Fibroblast of mammary gland (primary cell): ENCODE measurements at places on chromosomes 6 and 20.

DNA sequence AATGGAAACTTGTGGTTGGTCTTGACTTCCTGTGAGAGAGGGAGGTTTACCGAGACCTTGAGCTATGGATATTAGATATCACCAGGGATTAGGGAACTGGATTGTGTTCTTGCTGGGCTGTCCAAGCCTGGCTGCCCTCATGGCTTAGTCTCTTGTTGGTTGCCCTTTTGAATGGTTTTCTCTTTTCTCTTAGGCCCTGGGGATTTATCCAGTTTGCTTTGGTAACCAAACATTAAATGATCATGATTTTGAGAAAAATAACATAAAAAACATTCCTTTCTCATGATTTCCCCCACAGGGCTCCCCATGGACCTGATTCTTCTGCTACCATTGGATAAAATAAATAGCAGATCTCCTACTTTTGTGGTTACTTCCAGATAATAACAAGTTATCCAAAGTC is 306.4 kb upstream of the RNF217 start:
- DNase-seq, result peak; percentile 42

DNA sequence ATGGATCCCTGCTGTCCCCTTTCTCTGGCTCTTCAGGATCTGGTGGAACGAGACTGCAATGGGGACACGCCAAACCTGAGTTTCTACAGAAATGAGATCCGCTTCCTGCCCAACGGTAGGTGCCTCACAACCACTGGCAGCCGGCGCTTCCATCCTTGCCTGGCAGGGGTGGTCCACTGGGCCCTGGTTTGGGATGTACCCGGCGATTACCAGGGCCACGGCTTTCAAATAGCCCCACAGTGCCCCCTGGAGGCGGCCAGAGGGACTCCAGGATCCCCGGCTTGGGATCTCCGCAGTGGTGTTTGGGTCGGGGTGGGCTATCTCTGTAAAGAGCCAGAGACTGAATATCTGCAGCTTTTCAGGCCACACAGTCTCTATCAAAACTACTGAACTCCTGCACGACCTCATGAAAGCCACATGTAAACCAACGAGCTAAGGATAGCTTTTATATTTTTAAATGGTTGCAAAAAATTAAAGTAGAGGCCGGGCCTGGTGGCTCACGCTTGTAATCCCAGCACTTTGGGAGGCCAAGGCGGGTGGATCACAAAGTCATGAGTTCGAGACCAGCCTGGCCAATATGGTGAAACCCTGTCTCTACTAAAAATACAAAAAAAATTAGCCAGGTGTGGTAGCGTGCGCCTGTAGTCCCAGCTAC is 3.7 kb downstream of the OGFR start:
- peak; percentile 54 for DNase-seq

GRCh38 chr6:24795106-24795505 is 3.6 kb downstream of the ARMH2 start:
- DNase-seq, result no peak

DNA sequence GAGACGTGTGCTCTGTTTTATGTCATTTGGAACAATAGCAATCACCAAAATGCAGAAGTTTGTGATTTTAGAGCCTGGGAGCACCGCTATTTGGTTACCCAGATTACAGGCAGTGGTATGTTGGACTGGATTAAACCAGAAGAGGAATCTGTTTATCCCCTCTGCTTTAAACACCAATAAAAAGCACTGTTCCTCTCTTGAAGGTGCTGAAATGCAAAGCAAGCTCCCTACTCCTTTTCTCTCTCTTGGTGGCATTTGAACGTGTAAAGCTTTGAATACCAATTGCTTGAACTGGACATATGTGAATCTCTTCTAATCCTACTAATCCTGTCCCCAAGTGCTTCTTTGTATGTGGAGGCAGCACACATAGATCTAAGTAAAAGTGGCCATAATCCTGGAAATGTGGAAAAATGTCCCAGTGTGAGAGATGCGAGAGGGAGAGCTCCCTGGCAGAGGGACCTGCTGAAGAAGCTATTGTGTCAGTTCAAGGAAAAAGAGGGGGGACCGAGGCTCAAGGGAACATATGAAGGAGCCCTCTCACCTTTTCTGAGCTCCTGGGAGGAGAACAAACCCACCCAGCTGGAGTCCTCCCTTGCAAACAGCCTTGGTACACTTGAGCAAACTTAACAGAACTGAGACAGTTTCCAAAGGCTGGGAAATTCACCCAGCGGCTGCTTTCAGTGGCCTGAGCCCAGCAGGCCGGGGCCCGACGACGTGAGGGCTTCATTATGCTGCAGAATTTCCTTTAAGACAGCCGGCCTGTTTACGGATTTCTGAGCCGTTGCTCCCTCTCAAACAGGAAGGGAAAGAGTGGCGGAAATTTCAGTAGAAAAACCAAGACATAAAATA is 18.8 kb upstream of the OLIG3 start:
- no peak for DNase-seq

GRCh38 chr6:142373268-142374090 is 71.7 kb downstream of the ADGRG6 start:
- no peak for DNase-seq

- no peak for DNase-seq
These were observed 106.9 kb downstream of the SLC23A2 start for GRCh38 chr20:4894409-4894808.

GRCh38 chr6:71496018-71496721 is 207.6 kb downstream of the OGFRL1 start:
- DNase-seq, result no peak

DNA sequence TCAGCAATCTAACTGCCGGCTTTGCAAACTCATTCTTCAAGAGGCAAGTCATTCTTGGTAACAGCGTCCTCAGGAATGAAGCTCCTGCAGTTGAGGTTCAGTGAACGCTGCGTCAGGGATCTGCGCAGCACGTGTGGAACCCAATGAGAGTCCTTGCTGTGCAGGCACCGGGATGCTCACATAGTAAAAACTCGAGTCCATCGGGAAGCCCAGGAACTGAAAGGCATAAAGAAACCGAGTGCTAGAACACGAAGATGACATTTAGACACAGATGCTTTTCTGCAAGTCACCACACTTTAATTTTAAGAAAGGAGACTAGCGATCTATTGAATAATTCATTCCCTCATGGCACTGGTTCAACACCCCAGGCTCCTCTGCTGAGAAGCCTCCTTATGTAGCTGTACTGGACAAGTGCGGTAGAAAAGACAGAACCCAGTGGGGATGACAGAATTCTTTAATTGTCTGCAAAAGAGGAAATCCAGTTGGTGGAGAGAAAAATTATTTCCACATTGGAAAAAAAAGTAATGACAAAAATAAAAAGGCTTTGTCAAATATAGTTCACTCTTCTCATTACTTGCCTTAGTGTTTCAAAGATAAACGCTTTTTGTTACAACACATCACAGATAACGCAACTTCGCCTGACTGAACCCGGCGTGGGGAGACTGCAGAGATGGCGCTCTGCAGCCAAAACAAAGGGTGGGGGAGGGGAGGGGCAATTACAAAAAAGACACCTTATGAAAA is 1.9 kb upstream of the AFDN start:
- peak; percentile 51 for DNase-seq

GRCh38 chr6:35496841-35497570 is at the start of gene TEAD3:
Gene TEAD3 (minus strand): TSS chr6:35497079.
- DNase-seq, result peak; percentile 67

DNA sequence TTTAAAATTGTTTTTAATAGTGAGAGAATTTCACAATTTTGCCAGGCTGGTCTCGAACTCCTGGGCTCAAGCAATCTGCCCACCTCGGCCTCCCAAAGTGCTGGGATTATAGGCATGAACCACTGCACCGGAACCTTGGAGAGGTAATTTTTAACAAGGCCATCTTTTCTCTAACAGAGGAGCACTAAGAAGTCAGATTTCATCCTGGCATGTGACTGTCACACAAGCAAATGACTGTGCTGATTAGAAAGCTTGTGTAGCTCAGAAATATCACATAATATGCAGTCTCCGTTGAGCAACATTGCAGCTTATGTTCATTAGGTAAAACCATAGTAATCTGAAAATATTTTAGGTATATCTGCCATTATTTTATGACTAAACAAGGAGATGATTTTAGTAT is 156.0 kb downstream of the CCDC170 start:
- DNase-seq, result no peak

DNA sequence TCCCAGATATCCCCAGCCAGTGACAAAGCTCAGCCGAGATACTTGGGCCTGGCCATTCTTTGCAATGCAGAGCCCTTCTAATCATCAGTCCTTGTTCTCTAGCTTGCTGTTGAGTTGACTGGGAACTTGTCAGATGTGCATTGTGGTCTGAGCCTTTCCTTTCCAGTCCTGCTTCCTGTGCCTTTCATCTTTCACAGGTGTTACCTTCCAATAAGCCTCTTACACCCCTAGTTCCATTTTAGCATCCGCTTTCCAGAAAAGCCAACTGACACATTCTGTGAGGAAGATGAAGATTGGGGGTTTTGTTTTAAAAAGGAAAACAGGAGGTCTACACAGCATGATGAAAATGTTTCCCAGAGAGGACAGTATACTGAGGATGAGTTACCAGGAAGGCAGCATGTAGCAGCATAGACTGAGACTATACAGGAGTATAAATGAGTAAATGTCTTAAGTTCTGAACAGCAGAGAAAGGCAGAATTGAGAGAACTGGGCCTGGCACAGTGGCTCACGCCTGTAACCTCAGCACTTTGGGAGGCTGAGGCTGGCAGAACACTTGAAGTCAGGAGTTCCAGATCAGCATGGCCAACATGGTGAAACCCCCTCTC is 5.6 kb upstream of the CEP85L start:
- DNase-seq, result no peak

- DNase-seq, result no peak
These were observed 3.2 kb upstream of the TREML2 start for GRCh38 chr6:41204156-41204555.

DNA sequence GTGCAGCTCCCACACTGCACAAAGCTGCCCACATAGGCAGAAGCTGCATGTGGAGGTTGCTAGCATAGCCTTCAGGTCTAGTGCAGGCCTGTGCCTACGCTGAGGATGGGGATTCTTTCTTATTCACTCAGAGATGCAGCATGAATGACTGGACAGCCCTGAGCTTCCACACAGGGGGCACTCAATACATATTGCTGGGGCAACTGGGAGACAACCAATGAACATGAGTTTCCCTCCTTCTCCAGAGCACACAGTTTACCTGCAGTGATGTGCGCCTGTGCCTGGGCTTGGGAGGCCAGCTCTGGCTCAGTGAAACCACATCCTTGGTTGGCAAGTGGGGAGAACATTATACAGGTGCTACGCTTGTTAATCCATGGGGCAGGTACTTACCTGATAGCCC is 389.9 kb downstream of the RNGTT start:
- DNase-seq, result no peak

- peak; percentile 74 for DNase-seq
These were observed 181.7 kb downstream of the WDR27 start for GRCh38 chr6:169520104-169520503.

DNA sequence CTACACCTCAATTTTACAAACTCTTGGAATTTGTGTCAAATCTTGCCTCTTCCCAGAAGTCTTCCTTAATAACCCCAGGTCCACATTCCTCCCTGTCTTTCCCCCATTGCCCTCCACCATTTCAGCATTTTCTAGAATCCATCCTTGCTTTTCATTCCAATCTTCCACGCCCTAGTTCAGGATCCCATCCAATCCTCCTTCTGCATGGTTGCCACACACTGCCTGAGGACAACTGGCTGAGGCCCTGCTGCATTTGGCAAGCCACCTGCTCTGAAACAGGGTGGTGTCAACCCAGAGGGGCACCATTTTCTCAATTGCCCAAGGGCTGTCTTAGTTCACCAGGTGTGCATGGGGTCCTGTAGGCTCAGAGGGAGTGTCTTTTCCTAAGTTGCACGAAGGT is 37.9 kb upstream of the RFPL4B start:
- DNase-seq, result no peak

DNA sequence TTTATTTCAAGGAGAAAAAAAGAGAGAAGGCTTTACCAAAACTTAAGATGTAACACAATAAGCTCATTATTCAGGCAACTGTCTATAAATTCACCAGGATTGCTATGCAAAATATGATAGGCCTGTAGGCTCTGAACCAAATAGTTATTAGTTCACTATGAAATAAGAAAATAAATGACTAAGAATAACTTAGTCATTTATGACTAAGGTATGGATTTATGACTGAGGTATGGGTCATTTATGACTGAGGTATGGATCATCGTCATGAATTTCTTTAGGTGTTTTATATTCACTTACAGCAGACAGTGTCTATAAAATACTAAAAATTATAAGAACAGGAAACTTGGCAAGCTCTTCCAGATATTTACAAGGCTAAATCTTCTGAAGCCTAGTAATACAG is 52.1 kb upstream of the SNX9 start:
- peak; percentile 85 for DNase-seq

- peak; percentile 78 for DNase-seq
These were observed 286.2 kb upstream of the RNF217 start for GRCh38 chr6:124676033-124676432.

DNA sequence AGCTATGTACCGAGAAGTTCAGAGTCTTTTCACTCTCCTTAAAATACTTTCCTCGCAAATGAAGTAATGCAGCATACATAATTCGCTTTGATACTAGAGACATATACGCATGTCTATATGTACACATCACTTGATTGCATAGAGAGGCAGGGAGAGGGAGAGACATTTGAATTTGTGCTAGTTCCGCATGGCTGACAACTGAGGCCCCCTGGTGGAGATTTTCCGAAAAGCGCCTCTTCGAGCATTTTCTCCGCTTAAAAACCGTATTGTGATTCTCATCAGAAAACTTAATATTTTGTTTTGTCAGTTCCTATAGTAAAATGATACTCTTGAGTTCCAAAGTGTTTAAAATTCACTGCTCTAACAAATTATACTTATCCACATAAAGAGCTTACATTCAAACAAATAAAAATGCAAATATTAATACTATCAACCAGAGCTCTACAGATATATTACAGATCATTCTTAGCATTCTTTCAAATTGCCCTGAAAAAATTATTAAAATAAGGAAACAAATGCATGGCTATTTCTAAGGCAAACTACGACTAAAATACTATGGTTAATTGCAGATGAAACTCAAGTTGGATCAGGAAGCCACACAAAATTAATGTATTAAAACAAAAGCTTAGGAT is 637 bp downstream of the MYLK4 start:
- DNase-seq, result peak; percentile 61

DNA sequence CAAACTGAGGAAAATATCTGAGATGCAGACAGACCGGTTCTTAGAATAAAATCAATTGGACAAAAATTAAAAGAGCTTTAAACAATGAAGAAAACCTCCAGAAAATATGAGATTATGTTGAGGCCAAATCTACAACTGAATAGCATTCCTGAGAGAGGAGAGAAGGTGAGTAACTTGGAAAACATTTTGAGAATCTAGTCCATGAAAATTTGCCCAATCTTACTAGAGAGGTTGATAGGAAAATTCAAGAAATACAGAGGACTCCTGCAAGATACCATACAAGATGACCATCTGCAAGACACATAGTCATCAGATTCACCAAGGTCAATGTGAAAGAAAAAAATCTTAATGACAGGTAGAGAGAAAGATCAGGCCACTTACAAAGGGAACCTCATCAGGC is 437.7 kb upstream of the ADGRB3 start:
- no peak for DNase-seq
